ENCODE measurements at places on chromosomes 4 and X. TPM values are rescaled to one million over a fixed set of nuclear protein-coding genes. Genes with fewer than 3 reads are reported as not detected.

GRCh38 chrX:63283348-63283747, 67.8 kb downstream of the SPIN4 start:
- no peak for DNase-seq

GRCh38 chr4:76898385-76898692, 395 bp upstream of the SOWAHB start:
- no peak for DNase-seq

GRCh38 chr4:133156556-133156955, 7.5 kb downstream of the PCDH10 start:
- DNase-seq, result no peak

DNA sequence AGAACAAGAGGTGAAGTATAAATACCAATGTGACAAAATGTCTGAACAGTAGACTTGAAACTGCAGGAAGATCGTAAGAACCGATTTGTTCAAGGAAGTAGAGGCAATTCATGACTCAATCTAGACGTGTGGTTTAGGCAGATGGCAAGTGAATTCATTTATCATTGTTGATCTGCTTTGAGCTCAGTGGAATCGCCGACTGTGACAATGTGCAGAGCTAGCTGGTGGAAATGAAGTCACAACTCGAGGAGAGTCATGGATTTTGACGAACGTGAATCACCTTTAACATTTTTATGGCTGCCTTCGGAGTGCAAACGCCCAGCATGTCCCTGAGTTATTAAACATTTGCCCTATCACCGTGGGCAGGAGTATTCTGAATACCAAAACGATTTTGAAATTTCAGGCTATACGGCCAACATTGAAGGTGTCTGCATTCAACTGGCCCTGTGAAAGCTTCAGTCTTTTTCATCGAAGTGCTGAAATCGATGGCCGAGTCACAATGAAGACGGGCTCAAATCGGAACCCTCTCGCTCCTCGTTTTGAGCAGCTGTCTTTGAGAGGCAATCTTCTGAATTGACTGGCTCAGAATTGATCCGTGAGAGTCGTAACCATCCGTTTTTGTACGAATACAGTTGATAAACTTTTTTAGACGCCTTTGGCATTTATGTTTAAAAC, 689 bp upstream of the OGT start:
- DNase-seq, result no peak

PROM1 gene
- total RNA-seq, result not detected

YY2 gene
- 2.7 TPM for total RNA-seq

DCLK2 gene
- 8.0 TPM for total RNA-seq
